ENCODE measurements at places on chromosomes 7 and 10.

- DNase-seq, result no peak
Observed at GRCh38 chr7:122412441-122412840, 107.9 kb upstream of the FEZF1 start.

DNA sequence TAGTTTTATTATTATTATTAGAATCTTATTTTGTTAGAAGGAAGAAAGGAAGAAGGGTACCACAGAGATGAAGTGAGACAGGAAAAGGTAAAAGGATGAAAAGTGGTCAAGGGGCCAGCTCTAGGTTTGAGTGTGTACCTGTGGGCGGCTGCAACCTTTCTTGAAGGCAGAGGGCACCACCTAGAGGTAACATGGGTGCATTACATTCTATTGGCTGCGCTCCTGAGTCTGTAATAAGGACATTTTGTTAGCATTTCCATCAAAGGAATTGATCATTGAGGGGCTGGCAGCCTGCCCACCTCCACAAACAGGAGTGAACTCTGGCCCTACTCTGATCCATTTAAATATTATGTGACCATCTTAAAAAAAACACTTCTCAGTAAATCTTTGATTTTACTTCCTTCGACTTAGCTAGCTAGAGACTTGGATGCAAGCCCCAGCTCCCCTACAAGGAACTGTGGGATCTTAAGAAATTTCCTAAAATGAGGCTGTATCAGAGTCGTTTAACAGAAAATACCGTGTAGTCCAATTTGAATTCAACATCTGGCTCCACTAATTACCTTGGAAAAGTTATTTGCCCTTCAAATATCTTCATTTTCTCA lies 610.4 kb downstream of the IPMK start:
- peak; percentile 5 for DNase-seq

- no peak for DNase-seq
Observed at GRCh38 chr10:5975641-5976473, 1.5 kb downstream of the IL15RA start.

DNA sequence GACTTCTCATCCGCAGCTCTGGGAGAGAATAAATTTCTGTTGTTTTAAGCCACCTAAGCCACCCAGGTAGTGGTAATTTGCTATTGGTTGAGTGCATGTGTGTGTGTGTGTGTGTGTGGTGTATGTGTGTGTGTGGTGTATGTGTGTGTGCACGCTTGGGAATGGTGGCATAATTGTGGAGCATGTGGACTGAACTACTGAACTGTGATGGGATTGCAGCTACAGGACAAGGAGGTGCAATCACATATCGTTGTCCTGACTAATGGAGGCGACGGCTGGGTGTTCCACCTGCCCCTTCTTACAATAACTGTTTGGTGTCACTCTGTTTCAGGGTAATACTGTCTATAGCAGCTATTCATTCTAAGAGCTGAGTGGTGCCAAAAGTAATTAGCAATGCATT lies 448.7 kb upstream of the PFKP start:
- no peak for DNase-seq

GRCh38 chr7:69422574-69422985 lies 175.7 kb upstream of the AUTS2 start:
- no peak for DNase-seq

DNA sequence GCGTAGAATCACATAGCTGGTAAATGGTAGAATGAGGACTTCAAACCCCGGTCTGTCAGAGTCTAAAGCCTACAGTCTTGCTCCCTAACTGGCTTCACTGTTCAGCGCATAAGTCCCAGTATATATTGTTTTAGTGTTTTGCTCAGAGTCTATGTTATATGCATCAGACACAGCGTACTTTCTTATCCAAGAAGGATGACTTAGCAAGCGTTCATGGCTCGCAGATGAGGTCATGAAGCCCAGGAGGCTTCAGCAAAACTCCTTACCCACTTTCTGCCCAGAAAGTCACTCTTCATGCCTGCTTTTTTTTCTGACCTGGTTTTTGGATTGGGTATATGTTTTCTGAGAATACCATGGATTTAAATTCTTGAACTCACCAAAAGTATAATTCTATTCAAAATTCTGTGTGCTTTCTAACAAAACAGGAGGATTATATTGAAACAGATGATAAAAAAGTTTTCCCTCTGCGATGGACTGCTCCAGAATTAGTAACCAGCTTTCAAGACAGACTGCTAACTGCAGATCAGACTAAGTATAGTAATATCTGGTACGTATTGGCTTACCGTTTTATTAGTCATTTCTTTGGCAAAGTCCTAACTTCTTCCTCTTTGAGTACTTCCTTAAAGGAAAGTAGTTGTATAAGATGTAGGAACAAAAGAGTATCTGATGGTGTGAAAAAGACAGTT lies 24.6 kb upstream of the BHLHA15 start:
- DNase-seq, result peak; percentile 8

DNA sequence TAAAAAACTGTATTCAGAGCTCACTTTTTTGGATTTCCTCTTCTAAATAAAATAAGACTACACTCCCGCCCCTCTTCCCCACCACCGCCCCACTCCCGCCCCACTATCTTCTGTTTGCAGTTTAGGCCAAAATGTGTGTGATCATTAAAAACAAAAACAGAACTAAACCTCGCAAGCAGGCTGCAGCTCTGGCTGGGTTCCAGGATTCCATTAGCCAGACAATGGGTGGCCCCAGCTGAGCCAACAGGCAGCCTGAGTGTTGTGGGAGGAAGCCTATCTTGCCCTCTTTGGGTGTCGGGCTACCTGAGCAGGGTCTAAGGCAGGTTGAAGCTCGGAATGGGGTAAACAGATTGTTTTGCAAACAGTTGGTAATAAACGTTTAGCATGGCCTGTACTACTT lies 41.7 kb downstream of the ARL4A start:
- no peak for DNase-seq

- no peak for DNase-seq
Observed at GRCh38 chr7:150965273-150965830, 12.8 kb downstream of the KCNH2 start.

DNA sequence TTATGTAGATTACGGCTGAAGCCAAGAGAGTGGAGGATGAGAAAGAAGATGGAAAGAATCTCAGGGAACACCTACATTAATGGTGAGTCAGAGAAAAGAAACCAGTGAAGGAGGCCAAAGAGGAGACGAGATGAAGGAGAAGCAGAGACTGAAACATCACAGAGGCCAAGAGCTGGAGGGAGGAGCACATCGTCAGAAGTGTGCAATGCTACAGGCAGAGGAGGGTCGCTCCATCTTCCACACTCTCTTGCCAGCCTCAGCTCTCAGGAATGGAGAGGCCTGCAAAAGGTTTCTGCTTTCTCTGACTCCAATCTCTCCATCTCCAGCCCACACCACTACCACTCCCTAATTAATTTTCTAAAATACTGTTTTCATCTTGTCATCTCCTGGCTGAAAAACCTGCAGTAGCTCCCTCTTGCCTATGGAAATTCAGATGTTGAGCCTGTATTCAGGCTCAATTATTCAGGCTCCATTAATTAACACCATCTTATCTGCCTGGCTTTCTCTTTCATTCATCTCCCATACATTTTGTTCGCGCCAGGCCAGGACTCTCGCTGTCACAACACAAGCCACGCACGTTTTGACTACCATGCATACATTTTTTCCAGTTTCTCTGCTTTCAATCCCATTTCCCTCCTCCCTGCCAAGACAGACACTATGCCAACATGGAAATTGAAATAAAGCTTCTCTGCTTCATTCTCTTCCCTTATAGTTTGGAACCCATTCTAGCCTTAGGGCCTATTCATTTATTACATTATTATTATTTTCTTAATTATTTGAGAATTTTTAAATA lies 165.8 kb downstream of the INHBA start:
- no peak for DNase-seq

DNA sequence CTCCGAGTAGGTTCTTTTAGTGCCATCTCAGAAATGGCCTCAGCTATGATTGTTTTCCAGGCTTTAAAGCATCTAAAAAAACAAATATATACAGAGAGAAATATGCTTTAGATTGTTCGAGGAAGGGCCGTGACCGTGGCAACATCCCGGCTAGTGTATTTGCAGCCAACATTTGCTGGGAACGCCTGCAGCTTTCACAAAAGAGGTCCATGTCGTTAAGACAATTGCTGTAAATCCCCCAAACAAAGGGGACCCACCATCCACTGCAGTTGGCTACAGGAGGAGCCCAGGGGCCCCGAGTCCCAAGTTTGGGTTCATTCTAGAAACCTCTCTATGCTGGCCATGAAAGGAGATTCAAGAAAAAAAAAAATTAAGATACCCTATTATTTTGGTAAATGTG lies 152.8 kb upstream of the TCF7L2 start:
- DNase-seq, result no peak

DNA sequence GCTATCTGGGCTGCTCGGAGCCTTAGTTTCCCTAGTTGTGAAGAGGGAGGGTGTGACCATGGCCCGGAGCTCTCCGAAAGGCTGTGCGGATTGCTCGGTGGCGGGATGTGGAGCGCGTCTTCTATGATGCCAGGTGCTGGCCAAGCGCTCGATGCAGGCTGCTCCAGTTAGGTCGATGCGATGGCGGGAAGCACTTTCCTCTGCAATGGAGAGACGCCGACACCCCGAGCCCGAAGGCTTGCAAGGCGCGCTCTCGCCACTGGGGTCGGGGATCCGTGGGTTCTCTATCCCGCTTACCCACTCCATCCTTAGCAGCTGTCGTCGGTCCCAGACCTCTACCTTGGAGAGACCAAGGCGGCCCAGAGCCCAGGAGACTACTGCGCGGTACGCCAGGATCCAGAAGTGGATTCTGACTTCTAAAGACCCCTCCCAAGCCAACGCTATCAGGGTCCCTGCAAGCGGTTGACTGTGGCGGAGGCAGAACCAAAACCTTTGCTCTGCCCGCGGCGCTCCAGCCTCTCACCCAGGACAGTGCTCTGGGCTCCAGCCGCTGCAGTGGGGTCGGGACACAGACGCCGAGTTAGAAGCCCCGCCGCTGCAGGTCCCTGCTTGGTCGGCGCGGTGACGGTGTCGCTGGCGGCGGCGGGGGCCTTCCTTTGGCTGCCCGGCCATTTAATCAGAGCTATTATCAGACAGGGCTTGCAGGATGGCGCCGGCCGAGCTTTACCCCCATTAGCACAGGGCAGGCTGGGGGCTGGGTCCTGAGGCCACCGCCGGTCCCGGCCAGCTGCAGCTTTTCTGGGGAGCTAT lies 7.8 kb upstream of the TBX20 start:
- no peak for DNase-seq

- DNase-seq, result no peak
Observed at GRCh38 chr10:96960872-96961271, 128.8 kb downstream of the LCOR start.

DNA sequence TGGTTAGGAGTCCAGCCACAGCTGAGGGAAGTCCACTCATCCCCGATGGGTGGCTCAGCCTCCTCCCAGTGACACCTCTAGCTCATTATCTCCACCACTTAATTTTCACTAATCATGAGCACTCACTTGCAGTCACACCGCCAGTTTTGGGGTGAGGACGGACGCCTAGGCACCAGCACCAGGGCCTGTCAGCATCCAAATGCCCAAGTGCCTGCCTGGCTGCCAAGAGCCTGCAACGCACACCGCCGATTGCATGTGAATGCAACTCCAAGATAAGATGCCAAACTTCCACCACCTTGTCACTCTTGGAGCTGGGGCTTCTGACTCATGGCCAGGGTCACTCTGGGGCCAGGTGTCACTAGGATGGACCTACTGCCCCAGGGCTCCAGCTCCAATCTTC lies 24.4 kb upstream of the SMARCD3 start:
- no peak for DNase-seq

GRCh38 chr10:17850501-17850900 lies 41.4 kb downstream of the MRC1 start:
- no peak for DNase-seq

DNA sequence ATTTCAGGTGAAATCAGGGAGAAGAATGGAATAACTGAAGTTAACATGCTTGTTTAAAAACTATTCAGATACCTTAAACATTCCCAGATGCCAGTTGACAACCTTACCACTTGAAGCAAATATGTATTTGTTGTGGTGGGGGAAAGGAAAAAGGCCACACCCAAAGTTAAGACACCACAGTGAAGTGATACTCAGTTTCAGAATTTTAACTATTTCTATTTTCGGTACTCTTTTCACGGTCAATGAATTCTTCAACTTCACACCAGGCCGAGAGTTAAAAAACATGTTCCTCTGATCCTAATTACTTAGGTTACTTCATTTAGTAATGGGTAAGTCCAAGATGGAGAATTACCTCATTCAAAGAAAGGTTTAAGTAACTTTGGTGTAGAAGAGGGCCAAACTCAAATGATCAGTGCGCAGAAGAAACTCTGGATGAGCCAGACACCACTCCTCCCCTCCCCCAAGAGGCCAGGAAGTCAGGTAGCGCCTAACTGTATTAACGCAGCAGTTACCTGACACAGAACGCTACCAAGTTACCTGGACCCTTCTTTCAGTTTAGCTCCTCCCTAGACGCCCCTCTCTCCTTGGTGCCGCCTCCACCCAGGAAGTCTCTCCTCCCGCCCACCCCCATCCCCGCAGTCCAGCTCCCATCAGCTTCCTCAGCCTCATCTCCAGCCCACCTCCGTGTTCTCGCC lies 700 bp downstream of the MTPN start:
- DNase-seq, result no peak

- no peak for DNase-seq
Observed at GRCh38 chr7:99042957-99043356, 101.0 kb downstream of the SMURF1 start.

GRCh38 chr7:51456431-51457060 lies 139.9 kb upstream of the COBL start:
- no peak for DNase-seq

GRCh38 chr7:123770378-123770777 lies 21.6 kb upstream of the WASL start:
- no peak for DNase-seq

GRCh38 chr10:123634221-123634620 lies 31.9 kb upstream of the GPR26 start:
- no peak for DNase-seq

DNA sequence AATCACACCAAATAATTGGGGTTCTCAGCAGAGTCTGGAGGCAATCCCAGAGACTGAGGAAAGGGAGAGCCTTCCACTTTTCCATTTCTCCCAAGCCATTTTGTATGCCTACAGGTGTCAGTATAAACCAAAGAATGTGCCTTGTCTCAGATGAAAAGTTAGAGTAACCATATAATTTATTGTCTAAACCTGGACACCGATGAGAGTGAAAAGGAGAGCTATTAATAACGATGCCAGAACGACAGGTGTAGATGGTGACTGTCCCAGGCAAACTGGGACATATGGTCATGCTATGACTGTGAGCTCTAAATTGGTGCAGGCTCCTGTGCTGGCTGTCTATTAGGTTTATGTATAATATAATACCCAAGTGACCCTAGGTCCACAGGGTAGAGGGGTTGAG lies 219.6 kb downstream of the ARHGAP12 start:
- DNase-seq, result no peak

- DNase-seq, result no peak
Observed at GRCh38 chr7:11177793-11178192, 204.1 kb downstream of the PHF14 start.

- peak; percentile 61 for DNase-seq
Observed at GRCh38 chr10:68550747-68551411, 9.3 kb upstream of the TET1 start.

Measured in fibroblast of skin of left biceps (primary cell).